ENCODE measurements at places on chromosomes 12 and 14.

DNA sequence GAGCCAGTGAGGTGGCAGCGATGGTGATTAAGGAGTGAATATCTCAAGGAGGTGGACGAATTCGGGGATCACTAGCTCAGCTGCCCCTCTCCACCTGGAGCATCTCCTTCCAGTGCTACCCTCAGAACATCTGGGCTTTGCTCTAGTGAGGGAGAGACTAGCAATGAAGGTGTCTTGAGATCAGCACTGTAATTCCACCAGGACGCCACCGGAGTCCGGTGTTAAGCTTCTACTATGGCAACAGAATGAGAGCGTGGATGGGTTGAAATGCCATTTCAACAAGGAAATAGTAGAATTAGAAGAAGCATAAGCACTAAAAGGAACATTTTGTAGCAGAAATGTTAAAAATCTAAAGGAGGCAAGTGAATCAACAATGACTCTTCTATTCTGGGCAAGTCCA is 61.1 kb downstream of the NTF3 start:
- DNase-seq: no peak

GRCh38 chr12:66683073-66683472 is 4.2 kb upstream of the GRIP1 start:
- no peak for DNase-seq

GRCh38 chr14:51395361-51395849 is 155.4 kb downstream of the TMX1 start:
- no peak for DNase-seq

DNA sequence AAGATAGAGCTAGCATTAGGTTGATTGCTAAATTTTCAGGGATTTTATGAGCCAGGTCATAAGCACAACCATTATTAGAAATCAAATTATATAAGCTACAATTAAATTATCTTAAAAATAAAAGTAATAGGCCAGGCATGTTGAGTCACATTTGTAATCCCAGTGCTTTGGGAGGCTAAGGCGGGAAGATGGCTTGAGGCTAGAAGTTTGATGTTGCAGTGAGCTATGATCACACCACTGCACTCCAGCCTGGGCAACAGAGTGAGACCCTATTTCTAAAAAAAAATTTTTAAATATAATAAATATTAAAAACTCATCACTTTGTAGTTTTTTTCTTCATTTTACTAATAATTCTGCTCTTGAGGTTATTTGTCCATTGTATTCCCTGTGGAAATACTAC is 1.9 kb upstream of the LIMA1 start:
- DNase-seq: no peak

DNA sequence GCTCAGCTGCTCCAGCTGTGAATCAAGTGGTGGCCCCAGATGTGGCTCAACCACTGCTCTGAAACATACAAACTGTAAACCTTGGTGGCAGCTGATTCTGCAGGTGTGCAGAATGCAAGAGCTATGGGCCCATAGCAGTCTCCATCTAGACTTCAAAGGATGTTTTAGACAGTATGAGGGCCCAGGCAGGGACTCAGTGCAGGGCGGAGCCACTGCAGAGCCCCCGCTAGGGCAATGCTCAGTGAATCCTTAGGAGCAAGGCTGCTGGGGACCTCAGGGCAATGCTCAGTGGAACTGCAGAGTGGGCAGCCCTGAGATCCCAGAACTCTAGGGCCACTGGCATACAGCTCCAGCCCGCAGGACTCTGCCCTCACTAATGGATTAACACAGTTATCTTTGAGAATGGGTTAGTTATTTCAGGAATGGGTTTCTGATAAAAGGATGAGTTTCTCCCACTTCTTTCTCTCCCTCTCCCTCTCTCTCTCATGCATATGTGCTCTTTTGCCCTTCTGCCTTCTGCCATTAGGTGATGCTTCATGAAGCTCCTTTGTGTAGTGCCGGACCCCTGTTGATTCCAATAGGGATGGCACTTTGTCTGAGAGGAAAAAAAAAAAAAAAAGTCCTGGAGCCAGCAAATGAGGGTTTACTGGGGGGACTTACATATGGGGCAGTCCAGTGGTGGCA is 48.4 kb upstream of the JDP2 start:
- DNase-seq: no peak

- no peak for DNase-seq
Measured at GRCh38 chr14:101217080-101217463, 313.6 kb upstream of the RTL1 start.

DNA sequence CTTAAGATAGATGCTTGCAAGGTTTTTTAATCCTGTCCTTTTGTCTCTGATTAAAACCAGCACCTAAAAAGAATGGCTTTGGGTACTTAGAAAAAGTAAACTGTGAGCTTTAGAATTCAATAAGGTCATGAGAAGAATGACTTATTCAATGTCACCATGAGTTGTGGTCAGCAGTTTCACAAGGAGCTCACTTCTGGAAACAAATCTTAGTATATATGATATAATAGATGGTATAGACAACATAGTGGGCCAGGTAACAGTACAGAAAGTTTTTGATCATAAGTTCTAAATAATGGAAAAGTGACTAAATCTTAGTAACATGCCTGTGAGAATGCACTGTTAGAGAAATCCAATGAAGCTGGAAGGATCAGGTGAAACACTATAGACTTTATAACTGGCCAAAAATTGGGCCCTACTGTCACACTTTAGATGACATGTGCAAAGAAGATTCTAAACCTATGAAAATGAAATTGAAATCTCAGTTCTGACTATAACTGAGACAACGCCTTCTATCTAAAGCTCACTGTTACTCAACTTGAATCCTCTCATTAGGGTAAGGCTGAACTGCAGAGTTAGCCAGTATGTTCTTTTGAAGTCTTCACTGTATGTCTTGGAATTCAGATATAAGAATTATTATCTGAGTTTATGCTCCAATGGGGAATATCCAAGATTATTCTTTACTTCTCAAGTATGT is 42.4 kb upstream of the RAD51AP1 start:
- no peak for DNase-seq

GRCh38 chr14:91175291-91176201 is 61.7 kb downstream of the DGLUCY start:
- no peak for DNase-seq

DNA sequence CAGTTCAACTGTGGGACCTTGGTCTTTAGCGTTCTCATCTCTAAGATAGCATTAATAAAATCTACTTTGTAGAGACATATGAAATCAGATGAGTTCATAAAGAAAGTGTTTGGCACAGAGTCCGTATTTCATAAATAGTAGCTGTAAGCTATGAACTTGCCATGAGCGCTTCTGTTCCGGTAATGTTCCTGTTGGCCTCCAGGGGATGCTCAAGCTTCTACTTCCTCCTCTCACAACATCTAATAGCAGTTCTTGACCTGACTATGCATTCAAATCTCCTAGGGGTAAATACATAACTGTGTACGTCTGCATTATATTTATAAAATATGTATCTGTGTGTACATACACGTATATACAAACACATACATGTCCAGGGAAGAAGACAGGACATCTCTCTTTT is 288.2 kb upstream of the TMPO start:
- DNase-seq: no peak

GRCh38 chr12:68352067-68352466 is 19.9 kb upstream of the MDM1 start:
- no peak for DNase-seq

DNA sequence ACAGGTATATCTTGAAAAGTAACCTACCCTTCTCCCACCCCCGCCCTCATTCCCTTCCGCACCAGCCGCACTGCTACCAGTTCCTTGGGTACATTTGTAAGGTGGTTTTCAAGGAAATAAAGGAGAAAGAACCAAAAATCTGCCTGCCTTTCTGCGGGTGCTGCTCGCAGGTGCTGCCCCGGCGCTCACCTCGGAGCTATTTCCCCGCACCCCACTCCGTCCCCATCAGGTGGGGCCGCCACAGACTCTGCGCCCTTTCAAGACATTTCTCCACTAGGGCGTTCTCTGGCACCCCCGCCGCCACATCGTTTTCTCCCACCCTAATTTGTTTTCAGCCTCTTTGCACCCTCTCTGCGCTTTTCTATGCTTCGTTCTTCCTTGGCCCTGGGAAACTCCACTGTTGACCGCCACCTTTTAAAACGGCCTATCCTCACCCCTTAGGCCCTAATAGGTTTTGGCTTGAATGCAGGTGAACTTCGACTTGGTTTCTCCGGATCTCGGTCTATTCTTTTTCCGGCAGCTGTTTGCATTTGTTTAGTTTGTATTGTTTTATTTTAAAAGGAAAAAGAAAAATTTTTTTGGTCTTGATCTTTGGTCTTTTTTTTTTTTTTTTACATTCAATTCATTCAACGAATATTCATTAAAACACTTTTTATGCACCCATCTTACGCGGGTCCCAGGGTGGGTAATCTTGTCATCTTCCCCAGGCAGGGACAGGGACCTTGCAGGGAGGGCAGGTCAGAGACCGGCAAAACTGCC is 3.0 kb downstream of the VSX2 start:
- DNase-seq: no peak

- peak; percentile 66 for DNase-seq
Measured at GRCh38 chr14:105180592-105181548, at the start of gene NUDT14. Gene NUDT14 (minus strand): TSS chr14:105181312. CDS start chr14:105181209, 103 bp downstream.

DNA sequence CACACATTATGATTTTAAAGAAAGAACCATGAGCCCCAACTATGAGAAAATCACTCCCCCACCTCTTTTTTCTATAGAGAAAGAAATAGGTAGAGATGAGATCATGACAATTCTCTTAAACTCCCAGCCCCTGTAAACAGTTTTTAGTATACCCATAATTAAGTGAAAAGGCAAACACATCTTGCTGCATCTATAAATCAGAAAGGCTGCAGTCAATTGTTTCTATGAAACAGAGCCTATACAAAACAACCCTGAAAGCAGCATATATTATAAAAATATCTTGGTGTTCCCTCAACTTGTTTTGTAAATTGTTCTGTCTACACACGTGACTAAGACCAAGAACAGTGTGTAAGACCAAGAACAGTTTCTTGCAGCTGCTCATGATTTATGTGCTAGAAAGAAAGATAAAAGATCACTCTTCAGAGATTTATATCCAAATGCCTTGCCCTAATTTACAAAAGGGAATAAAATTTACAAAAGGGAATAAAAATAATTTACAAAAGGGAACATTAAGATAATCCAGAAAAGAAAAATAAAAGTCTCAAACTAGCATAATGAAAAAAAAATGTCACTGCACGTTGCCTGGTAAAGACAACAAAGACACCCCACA is 4.8 kb downstream of the KITLG start:
- no peak for DNase-seq

- no peak for DNase-seq
Measured at GRCh38 chr12:103387385-103387784, 108.4 kb downstream of the C12orf42 start.

- DNase-seq: no peak
Measured at GRCh38 chr12:19894803-19895202, 455.5 kb downstream of the AEBP2 start.

GRCh38 chr12:120116441-120116791 is at the start of gene RAB35:
Gene RAB35 (minus strand): TSS chr12:120116753. CDS start chr12:120116650, 103 bp downstream.
- no peak for DNase-seq

GRCh38 chr14:98137131-98138025 is 1134.6 kb downstream of the BCL11B start:
- DNase-seq: no peak

- DNase-seq: no peak
Measured at GRCh38 chr12:27705263-27705662, 5.4 kb upstream of the MRPS35 start.

DNA sequence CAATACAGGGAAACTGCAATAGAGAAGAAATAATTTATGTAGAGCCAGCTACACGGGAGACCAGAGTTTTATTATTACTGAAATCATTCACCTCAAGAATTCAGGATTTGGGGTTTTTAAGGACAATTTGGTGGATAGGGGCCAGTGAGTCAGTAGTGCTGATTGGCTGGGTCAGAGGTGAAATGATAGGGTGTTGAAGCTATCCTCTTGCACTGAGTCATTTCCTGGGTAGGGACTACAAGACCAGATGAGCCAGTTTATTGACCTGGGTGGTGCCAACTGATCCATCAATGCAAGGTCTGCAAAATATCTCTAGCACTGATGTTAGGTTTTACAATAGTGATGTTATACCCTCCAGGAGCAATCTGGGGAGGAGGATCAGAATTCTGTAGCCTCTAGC is 486.3 kb downstream of the LRIG3 start:
- no peak for DNase-seq

DNA sequence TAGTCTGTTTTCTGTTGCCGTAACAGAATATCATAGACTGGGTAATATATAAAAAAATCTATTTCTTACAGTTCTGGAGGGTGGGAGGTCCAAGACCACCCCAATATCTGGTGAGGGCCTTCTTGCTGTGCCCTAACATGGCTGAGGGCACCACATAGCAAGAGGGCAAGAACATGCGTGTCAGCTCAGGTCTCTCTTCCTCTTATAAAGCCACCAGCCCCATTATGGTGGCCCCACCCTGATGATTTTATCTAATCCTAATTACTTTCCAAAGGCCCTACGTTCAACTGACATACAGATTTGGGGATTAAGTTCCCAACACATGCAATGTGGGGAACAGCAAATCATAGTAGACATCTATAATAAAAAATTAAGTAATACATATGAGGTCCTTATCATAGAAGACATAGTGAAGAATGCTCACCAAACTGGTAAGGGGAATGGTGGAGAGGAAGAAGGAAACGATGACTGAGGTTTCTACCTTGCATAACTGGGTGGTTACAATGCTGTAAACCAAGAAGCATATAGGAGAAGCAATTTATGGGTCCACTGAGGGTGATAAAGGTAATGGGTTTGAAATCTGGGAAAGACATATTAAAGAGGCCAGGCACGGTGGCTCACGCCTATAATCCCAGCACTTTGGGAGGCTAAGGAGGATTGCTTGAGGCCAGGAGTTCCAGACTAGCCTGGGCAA is 27.0 kb downstream of the BTBD7 start:
- DNase-seq: no peak

GRCh38 chr14:30517737-30518136 is 41.2 kb upstream of the G2E3 start:
- no peak for DNase-seq

DNA sequence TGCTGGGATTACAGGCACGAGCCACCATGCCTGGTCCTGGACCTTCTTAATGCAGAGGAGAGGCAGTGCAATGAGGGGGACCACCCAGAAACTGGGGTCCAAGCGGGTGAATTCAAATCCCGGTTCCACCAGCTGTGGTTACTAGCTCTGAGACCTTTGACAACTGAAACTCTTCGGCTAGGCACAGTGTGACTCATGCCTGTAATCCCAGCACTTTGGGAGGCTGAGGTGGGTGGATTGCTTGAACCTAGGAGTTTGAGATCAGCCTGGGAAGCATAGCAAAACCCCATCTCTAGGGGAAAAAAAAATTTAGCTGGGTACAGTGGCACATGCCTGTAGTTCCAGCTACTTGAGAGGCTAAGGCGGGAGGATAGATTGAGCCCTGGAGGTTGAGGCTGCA is 5.0 kb upstream of the CD4 start:
- no peak for DNase-seq

GRCh38 chr14:92470215-92470614 is 43.4 kb upstream of the RIN3 start:
- no peak for DNase-seq

DNA sequence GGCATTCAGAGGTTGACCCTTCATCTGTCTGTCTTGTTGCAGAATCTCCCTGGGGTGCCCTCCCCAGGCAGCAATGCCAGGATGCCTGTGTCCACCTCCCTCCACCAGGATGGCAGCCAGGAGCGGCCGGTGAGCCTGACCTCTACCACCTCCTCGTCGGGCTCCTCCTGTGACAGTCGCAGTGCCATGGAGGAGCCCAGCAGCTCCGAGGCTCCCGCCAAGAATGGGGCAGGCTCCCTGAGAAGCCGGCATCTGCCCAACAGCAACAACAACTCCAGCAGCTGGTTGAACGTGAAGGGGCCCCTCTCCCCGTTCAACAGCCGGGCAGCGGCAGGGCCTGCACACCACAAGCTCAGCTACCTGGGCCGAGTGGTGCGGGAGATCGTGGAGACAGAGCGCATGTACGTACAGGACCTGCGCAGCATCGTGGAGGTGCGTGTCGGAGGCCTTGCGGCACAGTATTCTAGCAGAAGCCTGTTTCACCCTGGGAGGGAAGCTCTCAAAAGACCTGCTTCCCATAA is 23.4 kb downstream of the PLEKHG3 start:
- DNase-seq: no peak
